Activated T-cell treated with anti-CD3 and anti-CD28 coated beads for 4 hours (primary cell): ENCODE measurements at places on chromosomes 16 and 17.

DNA sequence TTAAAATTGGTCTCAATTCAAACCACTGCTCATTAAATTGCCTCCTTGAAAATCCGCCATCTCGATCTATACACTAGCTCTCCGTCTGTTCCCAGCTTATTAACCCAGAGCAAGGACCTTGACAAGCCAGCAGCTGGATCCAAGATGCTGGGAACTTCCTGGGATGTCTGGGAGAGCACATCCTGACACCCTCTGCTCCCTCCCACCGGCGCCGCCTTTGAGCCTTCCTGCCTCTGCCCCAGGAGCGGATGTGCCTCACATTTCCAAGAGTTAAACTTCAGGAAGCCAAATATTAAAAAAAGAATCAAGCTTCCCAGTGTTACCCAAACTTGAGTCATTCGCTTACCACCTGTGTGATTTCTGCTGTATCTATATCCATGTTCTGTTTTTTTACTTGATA is 107.9 kb downstream of the HAPSTR1 start:
- DNase-seq = no peak

DNA sequence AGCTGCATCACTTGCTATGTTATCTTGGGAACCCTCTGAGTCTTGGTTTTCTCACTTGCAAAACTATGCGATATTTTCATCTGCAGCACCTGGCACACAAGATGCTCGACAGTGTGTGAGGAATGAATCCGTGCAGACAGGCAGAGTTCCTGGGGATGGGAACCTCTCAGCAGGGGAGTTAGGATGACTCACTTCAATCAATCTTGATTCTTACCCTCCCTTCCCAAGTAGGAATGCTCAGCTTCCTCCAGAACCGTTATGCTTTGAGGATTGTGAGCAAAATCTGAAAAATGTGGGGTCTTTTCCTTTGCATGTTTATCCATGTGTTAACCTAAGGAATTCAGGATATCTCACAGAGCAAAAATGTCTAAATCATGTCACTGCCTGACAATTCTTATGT is 68.9 kb upstream of the HNF1B start:
- no peak for DNase-seq

GRCh38 chr16:57184887-57185445 is 873 bp downstream of the PSME3IP1 start:
- DNase-seq = no peak

GRCh38 chr17:50618300-50618699 is 16.4 kb upstream of the ABCC3 start:
- no peak for DNase-seq

- DNase-seq = no peak
Measured at GRCh38 chr17:76695059-76695831, 15.5 kb downstream of the MXRA7 start.

DNA sequence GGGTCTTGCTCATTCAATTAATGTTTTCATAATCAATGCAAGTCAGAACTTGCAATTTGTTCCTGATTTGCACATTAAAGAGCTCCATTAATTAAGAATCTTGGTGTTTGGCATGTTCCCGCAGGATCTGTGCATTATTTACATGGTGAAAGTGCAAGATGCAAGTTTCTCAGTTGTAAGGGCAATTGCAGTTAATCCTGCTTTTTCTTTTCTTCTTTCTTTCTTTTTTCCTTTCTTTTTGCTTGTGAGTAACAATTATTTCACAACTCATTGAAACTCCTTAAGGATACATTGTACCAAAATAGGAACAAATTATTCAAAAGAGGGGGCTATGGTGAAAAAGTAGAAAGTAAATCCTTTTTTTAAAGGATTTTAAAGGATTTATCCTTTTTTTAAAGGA is 24.2 kb downstream of the AATF start:
- no peak for DNase-seq

- no peak for DNase-seq
Measured at GRCh38 chr17:80191192-80191591, 21.4 kb downstream of the CARD14 start.
